ENCODE measurements at places on chromosomes 16 and 17.

DNA sequence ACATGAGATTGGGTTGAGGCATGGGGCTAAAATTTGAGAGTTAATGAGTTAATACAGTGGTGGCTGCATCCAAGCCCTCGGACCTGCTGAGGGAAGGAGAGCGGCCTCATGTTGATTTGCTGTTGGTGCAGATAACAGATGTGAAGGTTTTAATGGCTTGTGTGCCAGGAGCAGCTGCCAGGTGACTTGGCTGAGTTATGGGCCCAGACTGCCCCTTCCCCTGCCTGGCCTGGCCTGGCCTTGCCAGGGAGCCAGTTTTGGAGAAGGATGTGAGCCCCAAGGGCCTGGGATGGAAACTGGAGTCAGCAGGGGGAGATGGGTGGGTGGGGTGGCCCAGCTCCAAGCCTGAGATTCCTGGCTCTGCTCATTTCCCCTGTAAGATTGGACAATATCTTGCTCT, 230.1 kb downstream of the CBLN1 start:
- no peak for DNase-seq

DNA sequence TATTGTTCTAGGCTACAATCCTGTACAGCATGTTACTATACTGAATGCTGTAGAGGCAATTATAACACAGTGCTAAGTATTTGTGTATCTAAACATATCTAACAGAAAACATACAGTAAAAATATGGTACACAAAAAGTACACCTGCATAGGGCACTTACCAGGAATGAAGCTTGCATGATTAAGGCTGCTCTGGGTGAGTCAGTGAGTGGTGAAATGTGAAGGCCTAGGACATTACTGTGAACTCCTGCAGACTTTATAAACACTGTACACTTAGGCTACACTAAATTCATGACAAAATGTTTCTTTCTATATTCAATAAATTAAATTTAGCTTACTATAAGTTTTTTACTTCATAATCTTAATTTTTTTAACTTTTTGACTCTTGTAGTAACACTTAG, 37.1 kb downstream of the AMFR start:
- DNase-seq = no peak

- no peak for DNase-seq
These were observed 6.2 kb downstream of the DUS1L start for GRCh38 chr17:82059272-82060000.

DNA sequence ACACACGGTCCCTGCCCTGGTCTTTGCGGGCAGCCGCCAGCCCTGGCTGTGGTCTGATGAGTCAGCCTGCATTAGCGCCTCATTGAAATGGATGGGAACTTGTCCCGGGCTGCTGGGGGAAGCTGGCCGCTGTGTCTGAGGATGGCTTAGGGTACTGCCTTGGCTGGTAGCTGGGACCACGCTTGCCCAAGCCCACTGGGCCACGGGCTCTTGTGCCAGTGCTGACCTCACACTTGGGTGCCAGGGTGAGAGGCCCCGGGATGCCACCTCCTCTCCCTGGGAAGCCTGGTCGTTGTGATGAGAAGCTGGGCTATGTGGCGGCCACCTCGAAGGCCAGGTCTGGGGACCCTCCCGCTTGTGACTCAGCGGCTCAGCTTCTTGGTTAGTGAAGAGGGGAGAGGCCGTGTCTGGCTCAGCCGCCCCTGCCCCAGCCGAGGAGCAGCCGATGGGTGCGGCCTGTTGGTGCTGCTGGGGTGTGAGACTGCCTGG, 10.7 kb downstream of the CACNA1H start:
- peak; percentile 11 for DNase-seq

- DNase-seq = no peak
These were observed at the start of gene TNFRSF17 for GRCh38 chr16:11964761-11965551. Gene TNFRSF17 (plus strand): TSS chr16:11965210. CDS start chr16:11965325, 115 bp downstream.

DNA sequence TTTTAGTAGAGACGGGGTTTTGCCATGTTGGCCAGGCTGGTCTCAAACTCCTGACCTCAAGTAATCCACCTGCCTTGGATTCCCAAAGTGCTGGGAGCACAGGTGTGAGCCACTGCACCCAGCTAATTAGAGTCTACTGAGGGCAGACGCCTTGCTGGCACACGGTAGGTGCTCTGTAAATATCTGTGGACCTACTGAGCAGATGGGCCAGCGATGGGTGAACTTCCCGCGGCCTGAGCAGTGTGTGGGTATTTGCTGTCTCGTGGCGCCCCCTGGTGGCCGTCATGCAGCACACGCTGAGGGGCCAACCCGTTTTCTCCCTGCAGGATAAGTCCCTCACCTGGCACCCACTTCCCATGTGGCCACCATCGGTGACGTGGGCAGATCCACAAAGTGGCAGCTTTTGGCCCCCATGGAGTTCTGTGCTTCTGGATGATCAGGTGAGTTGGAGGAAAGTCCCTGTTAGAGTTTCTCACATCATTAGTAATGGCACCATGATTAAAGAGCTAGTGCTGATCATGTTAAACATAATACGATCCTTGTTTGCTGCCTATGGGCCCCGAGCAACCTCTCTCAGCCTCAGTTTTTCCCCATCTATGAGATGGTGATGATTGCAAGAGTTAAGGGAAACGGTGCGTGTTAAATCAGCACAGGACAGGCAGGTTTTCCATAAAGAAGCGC, 40.7 kb downstream of the ZDHHC7 start:
- DNase-seq = peak; percentile 42

- no peak for DNase-seq
These were observed 31.8 kb upstream of the AXIN2 start for GRCh38 chr17:65593092-65593854.

DNA sequence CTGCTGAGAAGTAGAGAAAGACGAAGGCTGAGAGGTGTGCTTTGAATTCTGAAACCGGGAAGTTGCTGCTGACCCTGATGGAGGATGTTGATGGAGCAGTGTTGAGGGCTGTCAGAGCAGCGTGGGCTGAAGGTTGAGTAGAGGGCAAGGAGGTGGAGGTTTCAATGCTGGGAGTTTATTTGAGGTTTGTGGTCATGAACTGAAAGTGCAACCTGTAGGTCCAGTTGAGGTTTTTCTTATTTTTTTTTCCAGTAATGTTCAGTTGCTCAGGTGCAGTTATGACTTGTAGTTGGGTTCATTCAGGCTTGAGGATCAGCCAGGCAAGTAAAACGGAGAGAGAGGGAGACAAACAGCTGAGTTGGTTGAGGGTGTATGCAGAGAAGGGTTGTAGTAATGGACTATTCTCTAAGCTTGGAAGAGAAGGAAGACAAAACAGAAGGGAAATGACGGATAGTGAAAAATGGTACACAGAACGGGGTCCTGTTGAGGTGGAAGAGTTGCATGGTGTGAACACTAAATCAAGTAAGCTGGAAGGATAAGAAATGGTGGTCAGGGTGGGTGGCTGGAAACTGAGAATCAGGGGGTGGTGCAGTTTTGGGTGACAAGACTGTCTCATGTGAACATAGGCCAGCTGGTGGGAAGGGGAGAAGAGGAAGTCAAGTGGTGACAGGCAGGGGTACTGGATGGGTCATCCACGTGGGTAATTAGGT, 8.7 kb upstream of the UBE2G1 start:
- DNase-seq = no peak

DNA sequence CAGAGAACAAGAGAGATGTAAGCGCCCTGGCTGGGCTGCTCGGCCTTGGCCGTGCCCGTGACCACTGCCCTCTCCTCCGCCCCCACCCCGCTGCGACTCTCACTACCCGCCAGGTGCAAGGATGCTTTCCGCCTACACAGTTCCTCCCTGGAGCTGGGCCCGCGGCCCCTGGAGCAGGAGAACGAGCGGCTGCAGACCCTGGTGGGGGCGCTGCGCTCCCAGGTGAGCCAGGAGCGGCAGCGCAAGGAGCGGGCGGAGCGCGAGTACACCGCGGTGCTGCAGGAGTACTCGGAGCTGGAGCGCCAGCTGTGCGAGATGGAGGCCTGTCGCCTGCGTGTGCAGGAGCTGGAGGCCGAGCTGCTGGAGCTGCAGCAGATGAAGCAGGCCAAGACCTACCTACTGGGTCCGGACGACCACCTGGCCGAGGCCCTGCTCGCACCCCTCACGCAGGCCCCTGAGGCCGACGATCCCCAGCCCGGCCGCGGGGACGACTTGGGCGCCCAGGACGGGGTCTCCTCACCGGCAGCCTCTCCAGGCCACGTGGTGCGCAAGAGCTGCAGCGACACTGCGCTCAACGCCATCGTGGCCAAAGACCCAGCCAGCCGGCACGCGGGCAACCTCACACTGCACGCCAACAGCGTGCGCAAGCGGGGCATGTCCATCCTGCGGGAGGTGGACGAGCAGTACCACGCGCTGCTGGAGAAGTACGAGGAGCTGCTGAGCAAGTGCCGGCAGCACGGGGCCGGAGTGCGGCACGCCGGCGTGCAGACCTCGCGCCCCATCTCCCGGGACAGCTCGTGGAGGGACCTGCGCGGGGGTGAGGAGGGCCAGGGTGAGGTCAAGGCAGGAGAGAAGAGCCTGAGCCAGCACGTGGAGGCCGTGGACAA, 9.2 kb upstream of the MRPL58 start:
- no peak for DNase-seq

DNA sequence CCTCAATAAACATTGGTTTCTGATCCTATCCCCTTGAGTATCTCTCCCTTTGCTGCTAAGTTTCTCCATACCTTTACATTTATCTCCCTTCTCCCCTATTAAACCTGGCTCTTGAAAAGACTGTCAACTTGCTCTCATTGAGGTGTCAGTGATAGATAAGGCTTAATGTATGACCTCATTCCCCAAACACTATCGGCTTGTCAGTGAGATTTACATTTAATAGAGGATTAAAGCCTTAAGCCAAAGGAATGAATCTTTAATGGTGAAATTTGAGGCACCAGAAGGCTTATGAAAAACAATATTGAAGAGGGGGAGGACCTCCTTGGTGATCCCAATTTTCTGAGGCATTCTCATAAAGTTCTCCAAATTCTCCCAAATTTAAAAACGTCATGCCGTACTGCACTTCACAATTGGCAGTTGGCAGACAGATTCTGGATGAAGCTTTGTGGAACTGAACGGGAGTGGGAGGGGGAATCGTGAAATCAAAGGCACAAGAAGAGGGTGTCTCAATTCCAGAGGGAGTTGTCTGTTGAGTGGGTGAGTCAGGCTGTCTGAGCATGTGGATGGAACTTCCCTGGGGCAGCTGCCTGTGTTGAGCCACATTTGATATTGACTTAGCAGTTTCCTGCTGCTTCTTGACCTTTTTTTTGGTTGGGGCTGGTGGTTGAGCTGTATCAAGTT, 478.8 kb downstream of the NPIPA7 start:
- DNase-seq = no peak

GRCh38 chr17:14693382-14693781, 392.5 kb downstream of the HS3ST3B1 start:
- DNase-seq = no peak

DNA sequence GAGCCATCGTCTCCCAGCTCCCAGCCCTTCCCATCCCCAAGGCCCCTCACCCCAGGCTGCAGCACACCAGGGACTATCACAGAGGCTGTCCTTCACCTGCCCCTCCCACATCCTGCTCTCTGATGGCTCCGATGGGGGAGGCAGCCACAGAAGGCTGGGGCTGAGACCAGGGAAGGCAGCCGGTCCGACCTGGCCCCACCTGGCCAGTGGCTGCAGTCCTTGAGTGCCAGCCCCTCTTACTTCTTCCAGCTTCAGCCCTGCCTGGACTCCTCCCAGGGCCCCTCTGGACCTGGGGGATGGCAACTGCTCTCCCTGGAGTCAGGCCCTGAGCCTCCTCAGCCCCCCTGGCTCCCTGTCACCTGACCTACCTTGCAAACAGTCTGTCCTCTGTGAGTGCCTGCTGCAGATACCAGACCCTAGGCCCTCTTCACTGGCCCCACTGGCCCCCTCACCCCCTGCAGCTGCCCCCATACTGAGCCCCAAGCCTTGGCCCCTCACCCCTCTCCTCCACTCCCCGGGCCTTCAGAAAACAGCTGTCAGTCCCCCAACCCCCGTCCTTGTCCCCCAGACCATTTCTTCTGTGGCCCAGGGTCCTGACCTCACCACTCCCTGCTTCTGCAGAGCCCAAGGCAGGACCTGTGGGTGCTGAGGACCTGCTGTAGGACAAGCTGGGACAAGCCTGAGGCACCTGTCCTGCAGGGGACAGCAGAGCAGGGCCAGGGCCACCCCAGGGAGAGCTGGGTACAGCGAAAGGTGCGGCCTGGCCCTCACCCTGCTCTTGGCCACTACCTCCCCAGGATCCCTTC, 12.6 kb upstream of the SRRM2 start:
- DNase-seq = no peak

DNA sequence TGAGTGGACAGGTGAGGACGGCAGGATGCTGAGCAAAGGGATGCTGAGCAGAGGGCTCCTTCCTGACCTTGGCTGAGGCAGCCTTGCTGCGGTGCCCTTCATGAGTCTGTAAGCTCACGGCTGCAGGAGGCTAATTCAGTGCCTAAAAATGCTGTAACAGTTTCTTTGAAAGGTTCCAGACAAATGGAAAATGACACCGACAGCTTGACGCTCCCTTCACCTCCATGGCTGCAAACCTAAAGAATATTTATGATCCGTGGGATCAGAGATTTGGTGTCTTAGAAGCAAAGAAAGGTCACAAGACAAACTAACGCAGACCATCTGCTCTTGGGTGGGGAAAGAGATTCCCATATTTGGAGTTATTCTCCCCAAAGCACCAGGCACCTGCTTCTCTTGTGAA, 28.0 kb downstream of the TOM1L2 start:
- no peak for DNase-seq

- no peak for DNase-seq
These were observed at the start of gene NCBP3 for GRCh38 chr17:3845621-3846436. Gene NCBP3 (minus strand): TSS chr17:3846246. CDS start chr17:3846223, 23 bp downstream.

DNA sequence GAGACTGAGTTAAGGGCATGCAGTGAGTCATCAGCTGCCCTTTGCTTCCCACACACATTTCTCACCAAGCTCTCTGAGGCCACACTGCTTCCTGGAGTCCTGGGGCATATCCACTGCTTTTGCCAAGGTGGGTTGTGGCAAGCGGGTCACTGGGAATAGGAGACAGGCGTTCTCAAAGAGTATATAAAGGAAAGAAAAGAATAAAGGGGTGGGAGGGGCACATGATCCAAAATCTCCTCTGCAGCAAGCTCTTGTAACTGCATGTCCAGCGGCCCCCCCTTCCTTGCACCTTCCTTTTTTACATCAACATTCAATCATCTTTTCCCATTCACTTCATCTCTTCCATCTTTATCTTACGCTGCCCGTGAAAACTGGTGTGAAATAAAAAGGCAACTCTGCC, 259.1 kb upstream of the RPL38 start:
- DNase-seq = no peak

All from HS-27A (cell line).